ENCODE measurements at places on chromosomes 5 and 9.

DNA sequence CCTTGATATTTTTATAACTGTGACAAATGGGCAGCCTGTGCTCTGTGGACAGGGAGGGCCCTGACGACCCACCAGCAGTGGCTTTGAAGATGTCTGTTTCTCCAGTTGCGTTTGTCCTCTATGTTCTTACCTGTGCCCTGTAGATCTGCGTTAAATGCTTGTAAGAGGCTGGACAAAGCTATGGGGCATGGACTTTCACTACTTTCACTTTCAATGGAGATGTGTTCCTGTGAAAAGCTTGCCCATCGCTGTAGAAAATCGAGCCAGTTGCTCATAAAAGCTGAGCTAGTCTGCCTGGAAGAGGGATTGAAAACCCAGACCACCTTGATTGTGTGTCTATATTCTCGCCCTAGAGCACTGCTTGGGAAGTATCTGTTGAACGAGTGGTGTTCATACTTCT is 74.1 kb downstream of the PSAT1 start:
- no peak for DNase-seq

DNA sequence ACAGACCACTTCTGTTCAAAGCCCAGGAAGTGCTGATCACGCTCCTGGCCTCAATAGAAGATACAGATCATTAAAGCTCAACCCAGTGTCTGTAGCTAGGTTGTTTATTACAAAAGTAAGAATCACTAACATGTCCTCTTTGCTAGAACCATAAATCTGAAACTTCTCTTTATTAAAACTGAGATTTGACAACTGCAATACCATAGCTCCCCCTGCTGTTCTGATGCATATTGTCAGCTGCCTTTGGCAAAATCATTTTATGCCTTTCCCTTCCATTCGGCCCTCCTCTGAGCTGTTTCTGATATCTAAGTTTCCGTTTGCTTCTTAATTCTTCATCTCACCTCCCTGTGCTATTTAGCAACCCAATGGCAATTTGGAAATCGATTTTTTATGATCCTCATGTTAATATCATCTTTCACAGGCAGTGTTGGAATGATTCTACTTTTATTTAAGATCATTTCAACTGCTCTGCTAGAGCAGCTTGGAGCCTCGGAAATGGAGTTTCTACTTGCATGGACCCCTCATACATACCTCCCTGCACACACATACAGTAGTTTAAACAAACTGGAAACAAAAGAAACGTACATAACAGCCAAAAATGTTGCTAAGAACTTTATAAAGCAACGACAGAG is 998.8 kb downstream of the MAT2B start:
- DNase-seq, result peak; percentile 68

DNA sequence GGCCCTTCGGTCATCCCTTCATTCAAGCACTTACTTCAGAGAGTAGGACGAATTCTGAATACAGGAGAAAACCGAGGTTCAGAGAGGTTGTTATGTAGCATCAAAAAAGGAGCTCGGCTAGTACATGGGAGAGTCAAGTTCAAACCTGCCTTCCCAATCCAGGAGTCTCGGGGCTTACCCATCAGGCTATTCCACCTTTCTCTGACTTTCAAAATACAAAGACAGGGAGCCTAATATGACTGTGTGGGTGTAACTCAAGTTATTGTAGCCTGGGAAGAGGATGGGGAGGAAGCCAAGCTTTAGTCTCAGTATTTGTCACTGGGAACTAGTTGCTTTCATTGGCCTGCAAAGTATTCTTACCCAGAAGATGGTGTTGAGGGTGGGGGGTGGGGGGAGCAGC is 274.8 kb upstream of the PANK3 start:
- no peak for DNase-seq

DNA sequence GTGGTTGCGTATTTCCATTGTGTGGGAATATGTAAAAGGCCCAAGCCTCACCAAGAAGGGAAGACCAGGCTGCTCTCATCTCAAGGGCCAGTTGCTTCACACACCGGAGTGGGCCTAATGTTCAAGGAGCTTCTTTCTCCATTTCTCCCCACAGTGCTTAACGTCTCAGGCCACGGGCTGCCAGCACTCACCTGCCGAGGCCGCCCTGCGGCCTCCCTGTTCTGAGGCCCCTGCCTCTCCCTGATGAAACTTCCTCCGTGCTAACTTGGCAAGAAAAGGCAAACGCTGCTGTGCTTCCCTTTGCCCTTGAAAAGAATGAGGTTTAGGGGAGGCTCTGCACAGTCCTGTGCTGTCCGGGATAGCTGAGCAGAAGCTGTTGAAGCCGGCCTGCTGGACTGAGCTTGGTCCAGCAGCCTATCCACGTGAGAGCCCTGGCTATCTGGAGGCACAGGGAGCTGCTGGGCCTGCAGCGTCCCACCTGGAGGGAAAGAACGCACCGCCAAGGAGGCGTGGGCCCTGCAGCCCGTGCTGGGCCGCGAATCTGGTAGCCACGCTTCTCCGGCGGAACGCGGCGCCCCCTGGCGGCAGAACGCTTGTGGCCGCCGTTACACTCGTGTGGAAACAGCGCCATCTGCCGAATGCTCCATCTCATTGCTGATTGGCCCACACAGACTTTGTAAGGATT is 73.5 kb upstream of the PRSS3 start:
- DNase-seq, result peak; percentile 83

- no peak for DNase-seq
Measured at GRCh38 chr9:87878989-87879511, 3.6 kb upstream of the SPATA31E1 start.

DNA sequence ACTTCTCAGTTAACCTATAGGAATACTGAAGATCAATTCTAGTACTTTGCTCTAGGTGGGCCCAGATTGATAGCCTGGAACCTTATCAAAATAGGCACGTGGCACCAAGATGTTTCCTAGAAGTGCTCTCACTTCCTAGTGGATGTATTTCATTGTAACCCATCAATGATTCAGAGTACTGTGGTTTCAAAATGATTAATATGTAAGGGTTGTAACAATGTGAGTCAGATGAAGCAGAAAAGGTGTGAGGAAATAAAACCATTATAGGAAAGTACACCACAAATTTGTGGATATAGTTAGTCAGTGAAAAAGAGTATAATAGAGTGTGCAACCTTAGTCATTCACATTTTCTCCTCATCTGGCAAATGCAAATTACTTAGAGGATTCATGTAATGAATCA is 177.3 kb upstream of the FST start:
- DNase-seq, result no peak

GRCh38 chr9:72882117-72882775 is 70.6 kb downstream of the ALDH1A1 start:
- no peak for DNase-seq

- DNase-seq, result no peak
Measured at GRCh38 chr5:101153526-101153925, 250.4 kb upstream of the ST8SIA4 start.

- peak; percentile 65 for DNase-seq
Measured at GRCh38 chr5:39648848-39649227, 224.1 kb upstream of the DAB2 start.

GRCh38 chr5:68189171-68189570 is 26.4 kb upstream of the PIK3R1 start:
- no peak for DNase-seq

DNA sequence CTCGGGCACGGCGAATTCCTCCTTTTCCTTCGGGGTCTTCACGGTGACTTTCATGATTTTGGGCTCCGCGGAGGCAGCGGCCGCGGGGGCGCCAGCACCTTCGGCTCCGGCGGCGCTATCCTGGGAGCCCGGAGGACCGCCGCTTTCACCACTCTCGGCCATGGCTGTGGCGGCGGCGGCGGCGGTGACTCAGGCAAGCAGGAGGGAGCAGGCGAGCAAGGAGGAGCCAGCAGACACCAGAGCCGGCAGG is 315 bp downstream of the UBQLN1 start:
- peak; percentile 66 for DNase-seq

DNA sequence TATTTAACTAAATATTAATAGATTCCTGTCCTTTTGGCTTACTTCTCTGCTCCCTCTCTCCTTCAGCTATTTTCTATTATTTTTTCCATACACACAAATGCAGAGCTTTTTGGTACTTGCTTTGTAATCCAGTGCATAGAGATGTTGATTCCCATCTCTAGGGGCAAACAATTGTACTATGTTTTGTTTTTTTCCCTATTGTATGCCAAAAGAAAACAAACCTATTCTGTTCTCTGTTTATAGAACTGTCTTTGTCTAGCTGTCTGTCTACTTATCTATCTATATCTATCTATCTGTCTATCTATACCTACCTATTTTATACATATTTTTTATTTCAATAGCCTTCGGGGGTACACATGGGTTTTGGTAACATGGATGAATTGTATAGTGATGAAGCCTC is 121.6 kb upstream of the LIFR start:
- DNase-seq, result no peak
